ENCODE measurements at places on chromosomes 12 and 14.

DNA sequence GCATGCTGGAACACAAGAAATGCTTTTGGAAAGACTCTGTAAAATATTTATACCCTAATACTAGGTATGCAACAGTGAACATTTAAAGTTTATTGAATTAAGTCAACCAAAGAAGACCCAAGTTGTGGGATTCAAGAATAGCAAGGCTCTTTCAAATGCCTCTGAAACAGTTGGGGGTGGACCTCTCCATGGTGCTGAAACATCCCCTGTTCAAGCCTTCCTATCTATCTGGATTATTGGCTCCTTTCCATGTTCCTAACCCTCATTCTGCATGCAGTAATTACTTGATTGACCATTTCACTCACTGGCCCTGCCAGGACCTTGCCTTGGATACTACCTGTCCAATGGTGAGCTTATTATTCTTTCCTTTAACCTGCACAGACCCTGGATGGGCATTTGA, 349.7 kb downstream of the NRXN3 start:
- no peak for DNase-seq

DNA sequence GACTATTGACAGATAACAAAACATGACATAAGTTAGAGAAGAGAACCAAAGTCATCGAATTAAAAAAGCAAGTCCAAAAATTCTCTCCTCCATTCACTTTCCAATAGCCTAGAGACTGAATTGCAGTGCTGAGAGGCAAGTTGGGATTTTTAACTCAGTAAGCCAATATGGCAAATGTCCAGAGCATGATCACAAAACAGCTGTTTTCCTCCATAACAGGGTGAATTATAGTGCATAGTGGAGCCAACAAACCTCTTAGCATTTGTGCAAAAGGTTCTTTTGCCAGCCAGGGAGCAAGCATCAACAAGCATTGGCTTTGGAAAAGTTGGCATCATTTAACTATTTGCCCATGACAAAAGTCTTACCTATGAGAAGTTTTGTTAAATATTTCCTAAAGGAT, 458.8 kb upstream of the NOVA1 start:
- no peak for DNase-seq

DNA sequence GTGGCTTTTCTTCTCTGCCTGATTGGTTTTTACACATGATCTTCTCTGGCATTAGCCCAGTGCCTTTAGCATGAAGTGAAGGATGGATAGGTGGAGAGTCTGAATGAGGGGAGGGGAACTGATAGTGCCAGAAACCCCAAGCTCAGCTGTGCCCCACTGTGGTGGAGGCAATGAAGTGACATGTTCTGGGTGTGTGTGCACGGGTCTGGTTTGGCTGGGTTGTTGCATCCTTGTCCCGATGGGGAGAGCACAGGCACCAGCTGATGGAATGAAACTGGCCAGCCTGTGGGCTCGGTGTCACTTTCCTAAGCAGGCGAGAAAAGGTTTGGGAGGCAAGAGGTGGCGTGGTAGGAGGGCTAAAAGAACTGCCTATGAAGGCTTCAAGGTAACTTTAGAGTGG, 65.3 kb downstream of the CACNA1C start:
- no peak for DNase-seq

DNA sequence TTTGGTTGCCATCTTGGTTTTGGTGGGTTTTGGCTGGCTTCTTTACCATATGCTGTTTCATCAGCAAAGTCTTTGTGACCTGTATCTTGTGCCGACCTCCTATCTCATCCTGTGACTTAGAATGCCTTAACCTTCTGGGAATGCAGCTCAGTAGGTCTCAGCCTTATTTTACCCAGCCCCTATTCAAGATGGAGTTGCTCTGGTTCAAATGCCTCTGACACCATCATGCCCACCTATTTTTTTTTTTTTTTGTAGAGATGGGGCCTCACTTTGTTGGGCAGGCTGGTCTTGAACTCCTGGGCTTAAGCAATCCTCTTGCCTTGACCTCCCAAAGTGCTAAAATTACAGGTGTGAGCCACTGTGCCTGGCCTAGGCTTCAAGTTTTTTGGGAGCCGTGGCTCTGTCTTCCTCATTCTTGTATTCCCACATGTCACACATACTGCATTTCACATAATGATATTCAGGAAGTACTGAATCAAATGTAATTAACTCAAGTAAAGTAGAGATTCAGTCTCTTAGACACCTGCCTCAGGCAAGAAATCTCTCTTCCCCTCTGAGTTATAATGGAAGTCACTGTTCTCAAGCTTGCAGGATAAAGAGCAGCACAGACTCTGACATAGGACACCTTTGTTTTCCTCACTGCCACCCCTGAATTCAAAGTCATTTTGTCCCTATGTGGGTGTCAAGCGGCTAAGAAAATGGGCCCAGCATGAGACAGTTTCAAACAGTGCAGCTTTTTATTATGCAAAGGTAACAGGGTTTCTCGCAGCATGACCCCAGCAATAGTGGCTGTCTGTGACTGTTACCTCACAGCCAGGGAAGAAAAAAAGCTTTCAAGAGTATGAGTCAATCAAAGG, 159.0 kb downstream of the PTPN11 start:
- no peak for DNase-seq

- peak; percentile 14 for DNase-seq
Observed at GRCh38 chr14:23362200-23362599, 2.8 kb downstream of the EFS start.

Measured in left forelimb (tissue), 1 donor.